ENCODE measurements at places on chromosomes 3 and 15.

- no peak for DNase-seq
Observed at GRCh38 chr3:149828390-149828789, 15.4 kb downstream of the RNF13 start.

GRCh38 chr3:79844176-79844575 lies 76.4 kb upstream of the ROBO1 start:
- no peak for DNase-seq

DNA sequence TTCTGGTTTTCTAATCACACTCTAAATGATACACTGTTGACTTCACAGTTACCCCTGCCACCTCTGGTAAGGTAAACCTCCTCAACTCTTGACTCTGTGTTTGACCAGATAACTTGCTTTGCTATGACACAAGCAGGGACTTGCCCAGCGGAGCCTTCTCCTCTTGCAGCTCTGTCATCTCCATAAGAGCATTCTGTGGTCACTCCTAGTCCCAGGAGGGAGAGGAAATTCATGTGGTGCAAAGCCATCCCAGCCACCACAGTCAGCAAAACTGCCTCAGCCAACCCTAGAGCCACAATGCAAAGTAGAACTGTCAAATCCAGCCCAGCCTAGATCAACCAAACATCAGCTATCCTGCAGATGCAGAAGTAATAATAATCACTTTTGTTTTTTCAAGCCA lies 144.7 kb upstream of the GADL1 start:
- no peak for DNase-seq

GRCh38 chr3:187736418-187736871 lies 8.8 kb downstream of the BCL6 start:
- peak; percentile 81 for DNase-seq

DNA sequence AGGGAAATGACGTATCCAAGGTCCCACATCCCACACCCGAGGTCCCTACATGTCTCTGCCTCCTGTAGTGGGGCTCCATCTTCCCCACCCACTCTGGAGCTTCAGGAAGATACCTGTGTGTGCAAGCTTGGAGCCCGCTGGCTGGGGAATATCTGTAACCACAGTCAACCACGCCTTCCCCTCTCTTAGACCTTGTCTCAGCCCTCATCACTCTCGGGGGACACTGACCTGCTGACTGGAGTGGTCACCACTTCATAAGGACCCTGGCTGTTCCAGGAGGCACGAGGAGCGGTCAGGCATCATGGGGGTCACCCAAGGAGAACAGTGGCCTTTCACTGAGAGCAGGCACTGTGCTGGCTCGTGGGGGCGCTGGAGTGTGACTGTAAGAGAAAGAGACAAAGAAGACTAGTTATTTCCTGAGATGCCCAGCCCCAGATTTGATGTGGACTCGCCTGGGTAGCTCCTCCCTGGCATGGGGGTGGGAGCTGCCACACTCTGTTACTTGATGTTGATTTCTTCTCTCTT lies 48.6 kb downstream of the CTXND1 start:
- DNase-seq = no peak

DNA sequence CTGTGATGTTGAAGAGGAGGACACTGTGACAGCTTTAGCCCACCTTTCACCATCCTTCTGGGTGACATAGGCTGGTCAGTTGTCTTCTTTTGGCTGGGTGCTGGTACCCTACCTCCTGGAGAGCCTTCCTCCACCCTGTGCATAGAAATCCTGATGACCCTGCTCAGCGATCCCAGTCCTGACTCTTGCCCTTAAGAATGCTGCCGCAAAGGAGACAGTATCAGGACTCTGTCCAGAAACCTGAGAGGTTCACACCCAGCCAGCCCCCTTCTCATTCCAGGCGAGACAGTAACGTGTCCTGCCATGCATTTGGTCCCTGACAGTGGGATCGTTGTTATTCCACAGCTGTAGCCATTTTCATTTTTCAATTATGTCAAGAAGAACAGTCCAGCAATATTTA lies 312.8 kb upstream of the CHRM5 start:
- DNase-seq = no peak

DNA sequence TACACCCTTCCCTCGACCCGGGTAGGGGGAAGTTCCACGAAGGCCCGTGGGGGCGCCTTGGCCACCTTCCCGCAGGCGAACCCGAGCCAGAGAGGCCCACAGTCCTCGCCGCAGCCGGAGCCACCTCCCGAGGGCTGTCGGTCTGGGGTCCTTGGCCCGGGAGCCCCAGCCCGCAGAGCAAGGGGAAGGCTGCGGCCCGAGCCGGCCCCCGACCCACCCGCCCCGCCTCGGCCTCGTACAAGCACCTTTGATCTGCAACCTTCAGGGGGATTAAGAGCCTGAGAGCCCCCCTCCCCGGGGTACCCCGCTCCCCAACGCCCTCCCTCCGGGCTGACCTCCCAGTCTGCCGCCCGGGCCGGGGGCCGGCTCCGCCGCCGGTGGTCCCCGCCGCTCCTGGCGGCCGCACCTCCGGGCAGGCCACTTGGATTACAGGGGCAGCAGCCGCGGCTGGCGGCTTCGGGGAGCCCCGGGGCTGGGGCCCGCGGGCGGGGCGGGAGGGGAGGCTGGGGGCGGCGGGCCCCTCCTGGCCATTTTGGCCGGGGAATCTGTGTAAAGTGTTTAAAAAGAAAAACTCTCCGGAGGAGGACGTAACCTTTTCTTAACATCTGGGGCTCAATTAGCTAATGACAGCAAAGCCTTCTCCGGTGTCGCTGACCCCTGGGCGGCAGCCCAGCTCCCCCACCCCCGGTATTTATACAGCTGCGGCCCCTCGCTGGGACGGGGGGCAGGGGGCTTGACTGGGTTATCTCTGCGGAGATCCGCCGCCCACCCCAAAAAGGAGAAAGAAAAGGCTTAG lies 40.2 kb downstream of the EPHB3 start:
- no peak for DNase-seq

GRCh38 chr3:156037356-156037755 lies 83.0 kb upstream of the KCNAB1 start:
- no peak for DNase-seq

DNA sequence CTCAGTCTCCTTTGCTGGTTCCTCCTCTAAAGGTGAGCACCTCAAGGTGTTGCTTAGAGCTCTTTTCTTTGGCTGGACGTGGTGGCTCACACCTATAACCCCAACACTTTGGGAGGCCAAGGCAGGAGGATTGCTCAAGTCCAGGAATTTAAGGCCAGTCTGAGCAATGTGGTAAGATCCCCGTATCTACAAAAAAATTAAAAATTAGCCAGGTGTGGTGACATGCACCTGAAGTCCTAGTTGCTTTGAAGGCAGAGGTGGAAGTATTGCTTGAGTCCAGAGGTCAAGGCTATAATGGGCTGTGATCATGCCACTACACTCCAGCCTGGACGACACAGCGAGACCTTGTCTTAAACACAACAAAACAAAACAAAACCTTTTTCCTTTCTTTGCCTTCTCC lies 28.3 kb downstream of the TOPBP1 start:
- DNase-seq = no peak

DNA sequence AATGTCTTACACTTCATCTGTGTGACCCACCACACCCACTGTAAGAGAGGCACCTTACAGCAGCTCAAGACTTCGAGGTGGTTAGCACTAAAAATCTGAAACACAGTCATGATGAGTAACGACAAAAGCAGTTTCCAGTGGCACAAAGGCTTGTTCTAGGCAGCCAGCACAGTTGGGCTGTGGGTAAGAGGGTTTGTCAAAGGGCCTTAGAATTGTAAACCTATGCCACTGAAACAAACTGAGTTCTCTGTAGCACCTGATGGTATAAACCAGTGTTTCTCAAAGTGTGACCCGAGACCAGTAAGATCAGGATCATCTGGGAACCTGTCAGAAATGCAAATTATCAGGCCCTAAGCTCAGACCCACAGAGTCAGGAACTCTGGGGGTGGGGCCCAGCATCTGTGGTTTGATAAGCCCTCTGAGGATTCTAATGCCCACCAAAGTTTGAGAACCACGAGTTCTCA lies 36.5 kb downstream of the DAPK2 start:
- no peak for DNase-seq

GRCh38 chr3:109188741-109189140 lies 52.2 kb downstream of the C3orf85 start:
- DNase-seq = no peak

- no peak for DNase-seq
Observed at GRCh38 chr3:138371070-138371965, 22.9 kb downstream of the MRAS start.

DNA sequence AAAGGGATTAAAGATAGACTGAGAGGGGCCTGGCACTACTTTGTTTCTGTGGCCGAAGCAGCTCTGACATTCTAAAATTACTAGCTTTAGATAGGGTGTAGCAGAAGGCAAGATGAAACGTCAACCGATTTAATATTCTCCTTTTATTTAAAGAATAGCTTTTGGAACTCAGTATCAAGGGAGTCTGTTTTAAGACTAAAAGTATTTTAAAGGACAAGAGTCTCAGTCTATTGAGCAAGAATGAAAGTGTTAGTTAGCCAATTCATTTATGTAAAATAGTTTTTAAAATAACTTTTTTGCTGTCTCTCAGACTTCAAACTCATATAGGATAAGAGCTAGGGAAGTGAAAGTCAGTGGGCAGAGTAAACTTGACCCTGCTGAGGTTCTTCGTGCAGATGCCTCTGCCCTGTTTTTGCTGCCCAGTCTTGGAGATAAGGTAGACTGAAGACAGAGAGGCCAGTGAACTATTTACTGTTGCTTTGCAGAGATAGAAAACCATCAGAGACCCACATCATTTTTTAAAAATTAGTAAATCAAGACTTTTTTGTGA lies 1090.9 kb downstream of the ROBO2 start:
- no peak for DNase-seq
